ENCODE measurements at places on chromosomes 13 and 19.

GRCh38 chr13:50676602-50677001 lies 166.9 kb downstream of the DLEU7 start:
- no peak for DNase-seq

- no peak for DNase-seq
Measured at GRCh38 chr13:112980434-112980833, 11.4 kb downstream of the MCF2L start.

GRCh38 chr13:95463531-95463930 lies 89.0 kb upstream of the CLDN10 start:
- no peak for DNase-seq

GRCh38 chr13:68667863-68668262 lies 1437.7 kb upstream of the PCDH9 start:
- no peak for DNase-seq

- no peak for DNase-seq
Measured at GRCh38 chr19:33171222-33171795, 22.8 kb upstream of the LRP3 start.

GRCh38 chr19:2089001-2089711 lies 7.0 kb downstream of the MOB3A start:
- no peak for DNase-seq

DNA sequence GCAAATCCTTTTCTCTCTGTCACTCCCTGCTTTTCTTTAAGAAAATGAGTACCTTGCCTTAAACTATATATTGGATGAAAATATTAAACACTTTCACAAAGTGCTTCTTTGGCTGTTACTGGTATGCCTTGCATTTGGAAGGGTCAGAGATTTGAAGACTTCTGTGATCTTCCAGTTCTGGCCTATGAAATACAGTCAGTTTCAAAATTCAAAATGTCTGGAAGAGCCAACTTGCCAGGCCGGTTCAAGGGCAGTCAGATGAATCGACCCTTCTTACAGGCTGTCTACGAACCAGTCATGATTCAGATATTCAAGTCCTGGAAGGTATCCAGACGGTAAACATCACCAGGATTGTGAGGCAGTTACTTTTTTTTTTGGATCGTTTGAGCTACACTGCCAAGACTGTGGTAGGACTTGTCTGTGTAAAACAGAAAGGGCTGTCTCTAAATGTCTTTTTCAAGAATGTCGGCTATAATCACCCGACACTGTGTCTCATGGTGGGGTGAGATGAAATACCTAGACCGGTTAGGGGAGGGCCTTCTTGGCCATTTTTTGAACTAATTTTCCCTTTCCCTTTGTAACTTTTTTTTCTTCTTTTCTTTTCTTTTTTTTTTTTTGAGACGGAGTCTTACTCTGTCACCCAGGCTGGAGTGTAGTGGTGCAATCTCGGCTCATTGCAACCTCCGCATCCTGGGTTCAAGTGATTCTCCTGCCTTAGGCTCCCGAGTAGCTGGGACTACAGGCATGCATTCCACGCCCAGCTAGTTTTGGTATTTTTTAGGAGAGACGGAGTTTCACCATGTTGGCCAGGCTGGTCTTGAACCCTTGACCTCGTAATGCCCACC lies 11.2 kb downstream of the ACTN4 start:
- no peak for DNase-seq

DNA sequence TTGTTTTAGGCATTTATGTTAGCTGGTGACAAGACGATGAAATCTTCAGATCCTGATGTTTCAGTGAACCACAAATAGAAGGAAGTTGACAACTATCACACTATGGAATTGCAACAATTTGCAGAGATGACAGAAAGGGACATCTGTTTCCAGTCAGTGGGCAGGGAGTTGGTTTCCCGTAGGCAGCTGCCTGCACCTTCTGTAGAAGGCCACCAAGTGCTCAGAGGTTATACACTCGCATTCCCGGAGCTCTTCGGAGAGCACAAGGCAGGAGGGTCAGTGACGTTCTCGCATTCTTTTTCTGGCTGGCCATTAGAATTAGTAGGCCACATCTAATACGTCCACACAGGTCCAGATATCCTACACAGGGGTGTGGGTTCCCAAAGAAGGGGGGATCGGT lies 129.4 kb downstream of the SHISA2 start:
- DNase-seq = no peak

- no peak for DNase-seq
Measured at GRCh38 chr13:111938741-111939665, 127.9 kb upstream of the SOX1 start.

- no peak for DNase-seq
Measured at GRCh38 chr19:32646556-32646955, 28.4 kb downstream of the ANKRD27 start.
